ENCODE measurements at places on chromosomes 16 and 17.

- H3K4me1 ChIP-seq, result peaks cover 11% of the 10 kb centered on the region
- peaks cover 84% of the 10 kb centered on the region for H3K27me3 ChIP-seq
- H3K4me3 ChIP-seq, result no peak overlapping the region
Observed at GRCh38 chr16:86044241-86044671, 145.3 kb downstream of the IRF8 start.

DNA sequence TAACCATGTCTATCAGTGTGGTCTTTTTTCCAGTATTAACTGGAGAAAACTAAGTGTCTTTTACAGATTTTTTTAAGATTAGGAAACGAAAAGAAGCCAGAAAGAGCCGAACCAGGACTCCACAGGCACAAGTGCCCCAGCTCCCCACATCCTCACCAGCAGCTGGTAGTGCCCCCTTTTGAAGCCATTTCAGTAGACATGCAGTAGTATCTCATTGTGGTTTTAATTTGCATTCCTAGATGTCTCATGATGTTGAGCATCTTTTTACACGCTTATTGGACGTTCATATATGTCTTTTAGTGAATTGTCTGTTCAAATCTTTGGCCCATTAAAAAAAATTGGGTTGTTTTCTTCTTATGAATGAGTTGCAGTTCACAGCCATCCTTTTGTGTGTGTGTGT, 4.8 kb upstream of the CMTM3 start:
- H3K27ac ChIP-seq, result no peak overlapping the region
- no peak for DNase-seq
- no peak overlapping the region for H3K4me3 ChIP-seq
- peaks cover 11% of the 10 kb centered on the region for H3K36me3 ChIP-seq

- peaks cover 31% of the 10 kb centered on the region for H3K36me3 ChIP-seq
- DNase-seq, result no peak
- H3K4me3 ChIP-seq, result no peak overlapping the region
Observed at GRCh38 chr16:2237493-2238149, 1.4 kb downstream of the DNASE1L2 start.

DNA sequence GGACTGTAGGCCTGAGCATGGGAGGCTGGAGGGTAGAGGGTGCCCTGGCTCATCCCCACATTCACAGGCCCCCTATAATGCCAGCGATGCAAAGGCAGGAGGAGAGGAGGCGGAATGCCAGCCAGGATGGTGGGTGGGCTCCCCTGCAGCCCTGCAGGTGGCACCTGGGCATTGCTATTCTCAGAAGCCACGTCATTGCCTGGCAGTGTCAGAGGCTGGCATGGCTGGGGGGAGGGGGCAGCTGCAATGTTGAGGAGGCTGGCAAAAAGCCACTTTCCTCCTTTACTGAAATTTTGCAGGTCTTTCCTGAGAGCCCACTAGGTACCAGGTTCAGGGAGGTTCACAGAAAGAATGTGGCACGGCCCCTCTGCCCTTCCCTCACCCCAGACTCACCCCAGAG, 36.2 kb downstream of the RAB11FIP4 start:
- peaks cover 32% of the 10 kb centered on the region for H3K27me3 ChIP-seq
- H3K27ac ChIP-seq, result no peak overlapping the region
- no peak for DNase-seq
- H3K4me3 ChIP-seq, result no peak overlapping the region
- peaks cover 4% of the 10 kb centered on the region for H3K4me1 ChIP-seq

GRCh38 chr17:17860766-17861107, 24.0 kb upstream of the SREBF1 start:
- no peaks in the 10 kb centered on the region for H3K27me3 ChIP-seq
- no peak overlapping the region for H3K4me3 ChIP-seq

Data from stimulated activated naive B cell treated with anti-CD40 and anti-IgM and Interleukin-4, amounts not matched to agents 10 μg/mL and 1 μg/mL and 100 μg/mL, for 72 hours (primary cell).